NCI-H446 treated with DMSO at 0.1 percent for 48 hours (cell line): ENCODE measurements at places on chromosomes 3 and 15.

DNA sequence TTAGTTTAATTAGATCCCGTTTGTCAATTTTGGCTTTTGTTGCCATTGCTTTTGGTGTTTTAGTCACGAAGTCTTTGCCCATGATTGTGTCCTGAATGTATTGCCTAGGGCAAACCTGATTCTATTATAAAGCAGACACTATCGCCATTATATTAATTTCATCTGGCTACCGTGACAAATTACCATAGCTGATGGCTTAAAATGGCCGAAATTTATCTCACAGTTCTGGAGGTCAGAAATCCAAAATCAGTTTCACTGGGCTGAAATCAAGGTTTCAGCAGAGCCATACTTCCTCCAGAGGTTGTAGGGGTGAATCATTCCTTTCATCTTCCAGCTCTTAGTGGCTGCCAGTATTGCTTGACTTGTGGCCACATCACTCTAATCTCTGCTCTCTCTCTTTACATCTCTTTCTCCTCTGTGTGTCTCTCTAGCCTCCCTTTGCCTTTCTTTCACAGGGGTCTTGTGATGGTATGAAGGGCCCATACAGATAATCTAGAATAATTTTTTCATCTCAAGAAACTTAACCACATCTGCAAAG is 31.7 kb upstream of the FRMD4B start:
- DNase-seq: no peak

- DNase-seq: no peak
Observed at GRCh38 chr15:64146885-64147681, 4.4 kb upstream of the SNX22 start.

- DNase-seq: no peak
Observed at GRCh38 chr15:66400351-66400774, 13.7 kb downstream of the MAP2K1 start.

DNA sequence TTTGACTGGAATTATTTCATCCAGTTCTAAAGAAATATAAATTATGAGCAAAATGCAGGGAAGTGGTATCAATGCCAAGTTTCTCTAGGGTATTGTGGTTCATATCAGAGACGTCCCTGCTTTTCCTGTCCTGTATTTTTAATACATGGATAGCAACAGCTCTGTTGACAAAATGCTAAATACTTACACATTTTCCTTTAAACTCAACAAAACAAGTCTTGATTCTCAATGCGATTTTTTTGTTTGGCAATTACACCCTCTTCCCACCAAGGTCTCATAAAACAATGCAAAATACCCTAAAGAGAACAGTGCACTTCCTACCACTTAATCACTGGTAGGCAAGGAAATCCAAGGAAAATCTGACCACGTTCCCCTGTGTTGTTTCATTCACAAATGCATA is 120.0 kb downstream of the DUT start:
- no peak for DNase-seq

DNA sequence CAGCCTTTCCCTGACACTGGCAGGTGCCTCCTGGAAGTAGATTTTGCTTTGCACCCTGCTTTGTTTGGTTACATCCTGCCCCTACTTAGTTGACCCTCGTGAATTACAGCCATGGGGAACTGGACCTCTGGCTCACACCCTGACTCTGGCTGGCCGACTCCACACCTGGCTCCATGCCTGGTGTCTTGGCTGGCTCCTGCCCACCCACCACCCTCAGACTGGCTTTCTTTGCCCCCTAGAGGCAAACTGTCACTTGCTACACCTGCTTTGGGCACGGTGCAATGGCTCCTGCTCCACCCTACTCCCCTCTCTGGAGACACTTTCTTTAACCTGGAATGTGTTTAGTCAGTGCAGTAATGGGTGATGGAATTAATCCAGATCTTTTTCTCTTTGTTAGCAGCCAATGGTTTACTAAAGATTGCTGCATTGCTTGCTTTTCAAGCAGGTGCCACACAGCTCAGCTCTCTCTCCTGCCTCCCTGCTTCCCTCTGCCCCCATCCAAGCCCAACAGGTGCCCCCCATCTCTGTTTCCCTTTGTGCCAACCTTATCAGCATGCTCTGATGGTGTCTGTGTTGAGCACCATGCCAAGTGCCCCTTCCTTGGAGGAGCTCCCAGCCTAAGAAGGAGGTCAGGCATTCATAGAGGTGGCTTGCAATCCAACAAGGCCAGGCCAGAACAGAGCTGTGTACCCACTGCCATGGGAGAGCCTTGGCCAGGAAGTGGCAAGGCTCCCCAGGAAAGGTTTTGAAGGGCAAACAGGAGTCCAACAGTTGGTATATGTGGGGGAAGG is 38.4 kb downstream of the RASGRF1 start:
- DNase-seq: no peak
